ELR (cell line): ENCODE measurements at places on chromosomes 16 and 17.

DNA sequence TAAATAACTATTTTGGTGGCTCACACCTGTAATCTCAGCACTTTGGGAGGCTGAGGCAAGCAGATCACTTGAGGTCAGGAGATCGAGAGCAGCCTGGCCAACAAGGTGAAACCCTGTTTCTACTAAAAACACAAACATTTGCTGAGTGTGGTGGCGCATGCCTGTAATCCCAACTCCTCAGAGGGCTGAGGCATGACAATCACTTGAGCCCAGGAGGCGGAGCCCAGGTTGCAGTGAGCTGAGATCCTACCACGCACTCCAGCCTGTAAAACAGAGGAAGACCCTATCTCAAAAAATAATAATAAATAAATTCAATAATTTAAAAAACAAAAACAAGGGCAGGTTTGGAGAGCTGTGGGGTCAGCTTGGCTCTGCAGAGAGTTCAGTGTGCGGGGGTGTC, 5.7 kb upstream of the SLC4A1 start:
- DNase-seq: no peak

DNA sequence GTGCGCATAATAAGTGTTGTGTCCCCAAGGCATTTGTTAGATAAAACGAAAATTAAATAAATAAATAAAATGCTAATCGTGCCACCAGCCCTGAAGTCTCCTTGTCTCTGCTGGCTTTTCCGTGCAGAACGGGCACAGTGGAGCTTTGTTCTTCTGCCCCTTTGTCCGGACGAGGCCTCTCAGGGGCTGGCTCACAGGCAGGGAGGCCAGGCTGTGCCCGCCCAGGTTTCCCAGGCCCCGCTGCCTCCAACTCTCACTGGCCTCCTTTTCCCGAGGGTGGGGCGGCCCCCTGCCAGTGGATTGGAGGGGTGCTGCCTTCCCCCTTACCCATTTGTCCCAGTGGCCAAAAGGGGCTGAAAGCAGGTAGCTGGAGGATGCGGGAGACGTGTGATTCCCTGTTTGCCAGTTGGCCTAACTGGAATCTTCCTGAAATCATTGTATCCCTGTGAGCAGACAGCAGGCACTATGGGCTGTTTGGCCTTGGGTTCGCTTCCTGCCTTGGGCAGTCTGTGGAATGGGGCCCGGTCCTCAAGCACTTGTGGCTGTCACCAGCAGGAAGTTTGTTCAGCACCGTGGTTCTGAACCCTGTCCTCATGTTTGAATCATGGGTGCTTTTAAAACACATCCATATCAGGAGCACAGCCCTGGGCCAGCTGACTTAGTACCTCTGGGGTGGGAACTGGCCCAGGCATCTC, 64.4 kb downstream of the KSR1 start:
- DNase-seq: no peak

DNA sequence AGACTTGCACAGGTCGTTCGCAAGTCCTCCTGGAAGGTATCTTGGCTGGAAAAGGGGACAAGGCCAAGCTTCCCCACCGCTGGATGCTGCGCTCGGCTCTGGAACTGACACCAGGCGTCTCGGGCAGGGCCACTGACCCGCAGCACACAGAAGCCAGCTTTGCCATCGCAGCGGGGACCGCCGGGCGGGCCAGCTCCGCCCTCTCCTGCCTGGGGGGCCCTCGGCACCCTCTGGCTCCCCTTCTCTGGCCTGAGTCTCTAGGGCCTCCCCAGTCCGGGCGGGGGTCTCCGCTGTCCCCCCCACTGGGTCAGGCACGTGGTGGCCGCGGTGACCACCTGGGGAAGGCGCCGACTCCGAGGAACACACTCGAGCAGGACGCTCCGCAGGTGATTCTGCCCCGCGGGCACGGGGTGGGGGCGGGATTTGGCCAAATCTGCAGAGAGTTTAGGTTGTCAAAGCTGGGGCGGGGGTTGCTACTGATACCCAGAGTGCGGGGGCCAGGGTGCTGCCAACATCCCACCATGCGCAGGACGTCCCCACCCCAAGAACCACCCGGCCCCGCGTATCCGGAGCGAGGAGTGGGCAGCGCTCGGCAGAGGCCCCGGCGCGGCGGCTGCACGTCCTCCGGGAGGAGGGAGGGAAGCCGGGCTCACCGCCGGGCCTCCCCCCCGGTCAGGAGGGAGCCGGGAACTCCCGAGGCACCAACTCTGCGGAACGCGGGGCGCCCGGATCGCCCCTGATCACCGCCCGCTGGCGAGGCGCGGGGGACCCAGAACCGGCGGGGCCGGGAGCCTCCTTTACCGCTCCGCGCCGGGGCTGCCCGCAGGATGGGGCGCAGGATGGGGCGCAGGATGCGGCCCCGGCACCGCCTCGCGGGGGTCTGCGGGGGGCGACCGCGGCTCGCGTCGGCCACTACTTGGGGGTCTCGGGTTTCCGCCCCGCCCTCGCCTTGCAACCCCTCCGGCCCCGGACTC, 744 bp upstream of the METRNL start:
- DNase-seq: no peak

DNA sequence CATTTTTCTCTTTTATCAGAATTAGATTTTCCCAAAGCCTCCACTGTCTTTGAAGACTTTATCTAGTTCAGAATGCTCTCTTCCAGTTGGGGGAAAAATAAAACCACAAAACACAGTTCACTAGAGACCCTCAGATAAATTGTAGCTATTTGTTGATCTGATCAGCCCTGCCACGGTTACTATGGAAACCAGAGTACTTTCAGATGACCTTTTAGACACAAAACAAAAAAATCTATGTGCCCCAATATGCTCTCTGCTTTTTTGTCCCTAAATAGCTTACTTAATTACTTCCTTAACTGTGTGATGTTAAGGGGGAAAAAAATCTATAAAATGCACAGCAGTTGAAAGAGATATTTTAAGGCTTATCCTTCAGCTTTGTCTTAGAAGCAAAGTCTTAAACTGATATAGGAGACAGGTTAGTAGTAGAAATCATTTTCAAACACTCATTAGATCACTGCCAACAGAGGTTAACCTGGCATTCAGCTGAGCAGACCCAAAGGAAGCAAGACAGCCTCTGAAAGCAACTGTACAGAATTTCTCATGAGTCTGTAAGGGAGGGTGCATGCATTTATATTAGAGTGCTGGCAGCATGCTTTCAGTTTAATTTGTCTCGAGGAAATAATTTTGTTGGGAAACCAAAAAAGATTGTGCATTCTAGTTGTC, 129.9 kb upstream of the CACNG5 start:
- no peak for DNase-seq

GRCh38 chr16:9898124-9898523, 284.1 kb downstream of the GRIN2A start:
- DNase-seq: no peak
